ENCODE measurements at places on chromosomes 1 and 21.

- DNase-seq, result no peak
Measured at GRCh38 chr1:156809281-156809680, 7.4 kb downstream of the SH2D2A start.

DNA sequence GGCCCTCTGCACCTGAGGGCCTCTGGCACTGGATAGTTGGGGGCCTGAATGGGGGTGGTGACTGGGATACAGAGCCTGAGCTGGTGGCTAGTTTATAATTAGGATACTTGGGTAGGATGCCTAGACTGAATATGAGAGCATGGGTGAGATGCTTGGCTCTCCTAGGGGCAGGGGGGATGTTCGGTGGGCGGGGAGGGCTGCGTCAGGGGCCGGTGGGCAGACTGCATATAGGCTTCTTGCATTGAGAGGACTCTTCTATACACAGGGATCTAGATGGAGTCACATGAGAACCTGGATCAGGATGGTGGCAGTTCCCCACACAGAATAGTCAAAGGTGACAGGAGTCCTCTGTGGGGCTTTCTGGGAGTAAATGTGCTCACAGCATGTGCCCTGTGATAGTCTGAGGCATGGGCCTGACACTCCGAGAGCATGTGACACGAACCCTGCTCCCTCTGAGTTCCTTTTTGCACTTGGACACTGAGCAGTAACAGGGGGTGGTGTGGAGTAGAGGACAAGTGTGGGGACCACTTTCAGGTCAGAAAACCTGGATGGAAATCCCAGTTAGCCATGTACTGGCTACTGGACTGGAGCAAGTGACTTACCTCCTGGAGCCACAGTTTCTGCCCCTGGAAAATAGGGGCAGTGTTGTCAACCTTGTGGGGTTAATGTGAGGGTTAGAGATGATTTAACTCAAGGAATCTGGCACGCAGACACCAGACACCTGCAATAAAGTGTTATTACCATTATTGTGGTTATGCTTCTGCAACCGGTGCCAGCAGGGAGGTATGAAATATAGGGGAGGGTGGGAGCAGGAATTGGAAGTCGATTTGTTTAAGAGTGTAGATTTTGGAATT lies 2.2 kb downstream of the MAP7D1 start:
- DNase-seq, result no peak

DNA sequence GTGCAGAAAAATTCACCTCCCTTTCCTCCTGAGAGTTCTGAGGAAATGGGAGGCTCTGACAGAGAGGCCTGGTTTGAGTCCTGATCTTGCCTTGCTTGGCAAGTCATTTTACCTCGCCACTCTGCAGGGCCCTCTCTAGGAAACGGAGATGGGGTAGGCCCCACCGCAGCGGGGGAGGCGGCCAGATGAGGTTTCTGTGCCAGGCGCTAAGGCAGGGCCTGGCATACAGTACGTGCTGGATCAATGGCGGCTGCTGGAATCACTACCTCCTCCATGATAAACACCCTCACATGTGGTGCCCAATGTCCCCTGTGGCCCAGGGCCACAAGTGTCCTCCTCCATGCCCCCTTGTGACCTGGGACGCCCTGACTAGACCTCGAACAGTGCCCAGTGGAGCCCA lies 499 bp upstream of the PLEKHG5 start:
- no peak for DNase-seq

GRCh38 chr1:43436371-43436770 lies 17.4 kb downstream of the HYI start:
- DNase-seq, result no peak

- DNase-seq, result no peak
Measured at GRCh38 chr1:13764588-13765332, 64.8 kb downstream of the PRDM2 start.

DNA sequence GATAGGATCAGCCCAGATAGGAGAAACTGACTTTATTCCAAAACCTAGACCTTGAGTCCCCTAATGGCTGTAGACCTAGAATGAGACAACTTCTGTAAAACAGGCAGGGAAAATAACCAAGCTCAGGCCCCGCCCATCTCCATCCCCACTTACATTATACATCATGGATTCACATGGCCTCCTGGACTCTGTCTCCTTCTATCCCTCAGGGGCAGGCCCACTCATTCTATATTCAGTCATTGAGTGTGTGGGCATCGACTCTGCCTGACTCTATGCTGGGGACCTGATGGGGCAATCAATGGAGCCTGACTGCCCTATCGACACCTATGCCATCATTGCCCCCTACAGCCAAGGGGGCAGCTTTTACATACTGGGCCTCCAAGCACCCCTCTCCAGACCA lies 6.4 kb downstream of the AVPR1B start:
- DNase-seq, result no peak

GRCh38 chr1:225998560-225999226 lies 450 bp downstream of the SDE2 start:
- DNase-seq, result no peak

DNA sequence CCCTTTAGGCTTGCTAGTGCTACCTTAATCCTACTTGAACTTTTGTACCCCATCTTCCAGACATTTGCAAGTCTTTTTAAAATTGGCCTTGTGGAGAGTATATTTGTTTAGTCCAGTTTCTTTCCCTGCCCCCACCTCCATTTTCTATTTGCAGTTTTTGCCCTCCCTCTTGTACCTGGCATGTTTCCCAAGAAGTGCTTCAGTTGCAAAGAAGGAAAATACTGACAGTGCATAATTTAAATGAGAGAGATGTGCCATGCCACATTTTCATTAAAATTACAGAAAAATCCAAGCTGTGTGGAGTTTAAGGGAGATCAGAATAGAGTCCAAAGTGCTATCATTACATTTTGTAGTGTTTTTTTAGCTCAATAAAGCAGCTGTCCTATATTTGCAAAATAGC lies 150.0 kb upstream of the ADGRL2 start:
- DNase-seq, result no peak

DNA sequence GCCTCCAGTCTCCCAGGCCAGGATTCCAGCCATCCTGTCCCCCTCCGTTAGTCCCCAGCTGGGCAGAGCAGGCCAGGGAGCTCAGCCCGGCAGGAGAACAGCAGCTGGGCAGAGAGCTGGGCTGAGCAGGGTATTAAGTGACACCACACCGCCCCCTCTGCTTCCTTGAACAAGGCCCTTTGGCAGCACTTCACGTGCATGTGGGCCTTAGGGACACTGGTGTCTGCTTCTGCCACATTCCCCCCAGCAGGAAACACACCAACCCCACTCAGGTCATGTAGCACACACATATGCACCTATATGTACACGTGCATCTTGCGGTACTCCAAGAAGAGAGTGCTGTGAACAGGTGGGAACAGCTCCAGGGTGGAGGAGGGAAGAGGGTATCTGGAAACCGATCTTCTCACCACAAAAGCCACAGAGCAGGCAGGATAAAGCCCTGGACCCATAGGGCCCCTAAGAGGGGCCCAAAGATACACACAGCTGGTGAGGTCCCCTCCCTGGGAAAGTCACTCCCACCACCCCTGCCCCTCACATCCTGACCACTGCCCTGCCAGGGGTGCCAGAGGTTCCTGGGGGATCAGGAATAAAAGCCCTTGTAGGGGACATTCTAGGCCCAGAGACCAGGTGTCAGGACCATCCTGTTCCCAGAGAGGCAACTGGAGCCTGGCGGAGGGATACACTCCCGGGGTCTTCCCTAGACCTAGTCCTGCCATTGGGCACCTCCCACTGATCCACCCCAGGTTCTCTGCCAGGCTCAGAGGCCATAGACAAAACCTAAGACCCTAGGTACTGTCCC lies 4.5 kb downstream of the EPHA2 start:
- no peak for DNase-seq

DNA sequence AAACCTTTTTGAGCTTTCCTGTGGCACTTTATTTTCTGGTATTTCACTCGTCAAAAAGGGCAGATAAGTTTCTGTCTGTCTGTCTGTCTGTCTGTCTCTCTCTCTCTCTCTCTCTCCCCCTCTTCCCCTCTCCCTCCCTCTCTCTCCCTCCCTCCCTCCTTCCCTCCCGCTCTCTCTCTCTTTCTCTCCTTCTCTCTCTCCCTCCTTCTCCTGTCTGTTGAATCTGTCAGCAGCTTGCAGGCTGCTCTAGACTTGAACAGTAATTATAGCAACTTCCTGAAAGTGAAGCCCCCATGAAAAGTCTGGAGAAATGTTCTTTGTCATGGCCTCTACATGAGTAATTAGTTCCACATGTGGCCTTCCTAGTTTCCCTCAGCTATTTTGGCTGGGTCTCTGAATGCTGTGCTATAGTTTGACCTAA lies 275.2 kb upstream of the C1orf105 start:
- DNase-seq, result no peak

DNA sequence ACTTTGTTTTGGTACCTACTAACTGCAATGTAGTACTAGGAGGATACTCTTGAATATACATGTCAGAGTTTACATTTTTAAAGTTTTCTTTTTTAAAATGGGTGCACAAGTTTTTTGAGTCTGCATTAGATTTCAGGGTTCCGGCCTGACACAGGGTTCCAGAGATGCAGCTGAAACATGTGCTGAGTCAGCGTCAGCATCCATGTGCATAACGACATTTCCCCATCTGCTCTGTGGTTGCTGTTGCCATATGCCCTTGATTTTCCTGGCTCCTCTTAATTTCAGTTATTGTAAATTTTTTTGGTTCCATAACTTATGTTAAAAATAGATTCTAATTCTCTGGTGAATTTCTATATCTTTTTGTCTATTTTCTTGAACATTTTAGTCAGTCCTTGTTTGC lies 12.3 kb upstream of the METTL13 start:
- no peak for DNase-seq

DNA sequence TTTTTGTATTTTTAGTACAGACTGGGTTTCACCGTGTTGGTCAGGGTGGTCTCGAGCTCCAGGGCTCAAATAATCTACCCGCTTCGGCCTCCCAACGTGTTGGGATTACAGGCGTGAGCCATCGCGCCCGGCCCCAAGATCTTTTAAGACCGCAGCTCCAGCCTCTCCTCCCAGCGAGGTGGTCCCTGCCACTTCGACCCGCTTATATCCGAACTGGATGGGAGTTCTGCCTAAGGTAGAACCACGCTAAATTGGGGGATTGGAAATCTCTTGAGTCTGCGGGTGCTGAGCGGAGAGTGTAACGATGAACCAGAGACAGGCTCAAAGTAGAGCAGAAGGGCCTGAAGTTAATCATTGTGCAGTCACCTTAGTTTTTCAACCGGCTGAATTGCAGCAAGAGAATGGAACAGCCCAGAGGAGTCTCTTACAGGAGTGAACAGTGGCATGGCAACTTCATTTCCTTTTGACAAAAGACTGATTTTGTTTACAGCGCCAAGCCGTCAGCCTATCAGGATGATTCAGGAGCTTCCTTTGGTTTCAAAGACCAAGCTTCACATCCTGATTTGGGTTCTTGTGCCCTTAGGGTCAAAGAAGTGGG lies 726 bp upstream of the CYB5R1 start:
- DNase-seq, result no peak

GRCh38 chr21:15004721-15005370 lies 60.0 kb downstream of the NRIP1 start:
- no peak for DNase-seq

DNA sequence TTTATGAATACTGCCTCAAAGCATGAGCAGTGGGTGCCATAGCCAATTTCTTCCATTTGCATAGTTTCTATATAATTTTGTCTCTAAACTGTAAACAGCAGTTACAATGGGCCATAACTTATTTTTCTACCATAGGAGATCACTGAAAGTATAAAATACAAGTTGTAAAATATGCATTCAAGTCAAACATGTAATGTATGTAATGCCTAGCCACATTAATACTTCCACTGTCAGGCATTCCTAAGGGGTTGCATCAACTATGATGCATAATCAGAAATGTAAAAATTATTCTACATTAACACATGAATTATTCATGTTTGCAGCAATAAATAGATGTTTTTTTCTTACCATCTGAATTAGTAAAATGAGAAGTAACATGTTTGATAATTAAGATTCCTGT lies 560.3 kb upstream of the ZP4 start:
- no peak for DNase-seq

- DNase-seq, result no peak
Measured at GRCh38 chr1:210499956-210500355, 171.3 kb downstream of the HHAT start.

- no peak for DNase-seq
Measured at GRCh38 chr1:55374801-55375616, 159.8 kb upstream of the USP24 start.

DNA sequence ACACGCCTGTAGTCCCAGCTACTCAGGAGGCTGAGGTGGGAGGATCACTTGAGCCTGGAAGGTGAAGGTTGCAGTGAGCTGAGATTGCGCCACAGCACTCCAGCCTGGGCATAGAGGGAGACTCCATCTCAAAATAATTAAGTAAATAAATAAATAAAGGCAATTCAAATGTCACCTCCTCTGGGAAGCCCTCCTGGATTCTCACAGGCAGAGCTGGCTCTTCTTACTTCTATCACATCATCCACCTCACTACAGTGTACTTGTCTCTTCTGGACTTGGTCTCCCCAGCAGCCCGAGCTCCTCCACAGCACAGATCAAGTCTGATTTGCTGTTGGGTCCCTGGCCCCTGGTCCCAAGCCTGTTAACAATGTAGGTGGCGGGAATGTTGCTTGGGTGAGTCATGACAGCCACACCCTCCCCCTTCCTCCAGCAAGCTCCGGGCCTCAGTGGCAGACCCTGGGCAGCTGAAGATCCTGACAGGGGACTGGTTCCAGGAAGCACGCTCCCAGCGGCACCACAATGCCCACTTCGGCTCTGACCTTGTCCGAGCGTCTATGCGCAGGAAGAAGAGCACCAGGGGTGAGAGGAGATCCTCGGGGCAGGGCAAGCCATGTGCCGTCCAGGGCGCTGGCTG lies 5.3 kb downstream of the SYTL1 start:
- no peak for DNase-seq

- no peak for DNase-seq
Measured at GRCh38 chr1:174276087-174276486, 116.8 kb downstream of the RABGAP1L start.

- DNase-seq, result no peak
Measured at GRCh38 chr1:223038288-223039006, 104.6 kb downstream of the TLR5 start.

GRCh38 chr1:115051850-115052249 lies 22.2 kb downstream of the TSHB start:
- no peak for DNase-seq

Measured in stimulated activated CD4-positive, alpha-beta T cell treated with anti-CD3 and anti-CD28 coated beads, Interleukin-15, amount 100 ng/mL, for 48 hours (primary cell).